ENCODE measurements at places on chromosomes 7 and 10. TPM values are rescaled to one million over a fixed set of nuclear protein-coding genes. Genes with fewer than 3 reads are reported as not detected.

DNA sequence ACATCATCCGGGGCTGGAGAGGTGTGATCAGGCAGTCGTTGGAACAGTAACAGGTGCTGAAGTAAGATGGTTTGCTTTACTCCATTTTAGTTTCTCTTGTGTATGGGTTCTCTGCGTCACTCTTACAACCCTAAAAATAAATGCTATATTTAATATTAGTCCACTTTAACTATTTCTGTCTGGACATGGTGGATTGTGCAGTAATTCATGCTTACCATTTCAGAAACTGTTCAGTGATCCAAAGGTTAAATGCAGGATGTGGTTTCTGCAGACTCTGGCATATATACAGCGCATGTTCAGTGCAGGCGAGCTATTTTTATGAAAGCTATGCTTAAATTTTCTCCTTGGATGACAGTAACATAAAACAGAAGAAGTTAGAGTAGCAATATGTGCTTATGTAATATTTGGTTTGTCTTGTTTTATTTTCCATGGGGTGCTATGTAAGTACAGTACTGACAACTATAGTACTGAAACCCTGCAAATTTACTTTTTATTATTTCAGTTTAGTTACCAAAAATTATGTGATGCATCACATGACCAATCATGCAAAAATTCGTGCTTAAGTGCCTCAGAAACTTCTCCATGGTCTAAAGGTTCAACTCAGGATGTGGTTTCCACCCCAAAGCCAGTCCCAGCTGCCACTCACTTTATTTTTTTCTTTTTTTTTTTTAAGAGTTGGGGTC is 46.6 kb upstream of the GRID1 start:
- DNase-seq, result no peak

DNA sequence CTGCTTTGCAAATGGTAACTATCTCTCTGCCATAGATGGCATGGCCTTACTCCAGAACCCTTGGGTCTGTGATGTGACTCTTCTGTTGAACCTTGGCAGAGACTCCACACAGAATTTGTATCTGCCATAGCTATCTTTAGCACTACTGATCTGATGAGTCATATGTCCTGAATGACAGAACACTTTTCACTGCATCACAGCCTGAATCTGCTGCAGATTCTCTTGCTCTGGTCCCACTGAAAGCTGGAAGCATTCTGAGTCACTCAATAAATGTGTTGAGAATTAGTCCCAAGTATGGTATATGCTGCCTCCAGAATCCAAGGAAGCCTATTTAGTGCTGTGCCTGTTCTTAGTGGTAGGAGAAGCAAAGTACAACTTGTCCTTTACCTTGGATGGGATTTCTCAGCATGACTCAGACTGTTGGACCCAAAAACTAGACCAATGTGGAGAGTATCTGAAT is 39.5 kb upstream of the ANKRD1 start:
- no peak for DNase-seq

GRCh38 chr10:14535457-14536130 is 204.9 kb upstream of the FRMD4A start:
- DNase-seq, result no peak

DNA sequence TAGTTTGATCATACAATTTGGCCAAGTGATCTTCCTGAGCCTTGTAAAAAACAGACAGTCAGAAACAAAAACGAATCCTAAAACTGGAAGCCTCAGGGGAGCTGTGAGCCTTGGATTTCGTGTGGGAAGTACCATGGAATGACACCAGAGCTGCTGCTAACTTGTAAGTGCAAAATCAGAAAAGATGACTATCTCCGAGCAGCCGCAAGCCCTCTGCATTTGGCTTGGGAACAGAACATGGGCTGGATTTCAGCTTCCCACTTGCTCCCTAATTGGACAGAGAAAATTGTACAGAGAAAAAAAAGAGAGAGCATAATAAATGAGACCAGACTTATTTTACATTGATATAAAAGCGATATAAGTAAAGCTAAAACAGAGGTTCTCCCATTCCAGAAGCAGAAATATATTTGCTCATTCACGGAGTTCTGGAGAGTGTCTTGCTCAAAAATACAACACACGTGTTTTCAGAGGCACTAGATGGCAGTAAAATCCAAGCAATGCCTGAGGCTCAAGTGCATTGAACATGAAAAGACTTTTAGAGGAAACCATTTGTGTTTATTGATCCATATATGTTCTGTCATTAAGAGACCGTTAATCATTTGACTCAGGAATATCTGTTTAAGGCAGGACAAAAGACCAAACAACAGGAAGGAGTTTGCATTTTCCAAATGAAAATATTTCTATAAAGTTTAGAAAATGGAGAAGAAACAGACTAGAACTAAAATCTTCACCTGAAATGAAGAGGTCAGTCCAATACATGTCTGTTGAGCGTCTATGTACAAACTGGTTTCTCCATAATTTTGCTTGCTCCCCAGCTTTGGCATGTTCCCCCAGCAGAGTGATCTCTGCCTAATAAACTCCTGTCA is 78.3 kb upstream of the SLC26A5 start:
- peak; percentile 80 for DNase-seq

DNA sequence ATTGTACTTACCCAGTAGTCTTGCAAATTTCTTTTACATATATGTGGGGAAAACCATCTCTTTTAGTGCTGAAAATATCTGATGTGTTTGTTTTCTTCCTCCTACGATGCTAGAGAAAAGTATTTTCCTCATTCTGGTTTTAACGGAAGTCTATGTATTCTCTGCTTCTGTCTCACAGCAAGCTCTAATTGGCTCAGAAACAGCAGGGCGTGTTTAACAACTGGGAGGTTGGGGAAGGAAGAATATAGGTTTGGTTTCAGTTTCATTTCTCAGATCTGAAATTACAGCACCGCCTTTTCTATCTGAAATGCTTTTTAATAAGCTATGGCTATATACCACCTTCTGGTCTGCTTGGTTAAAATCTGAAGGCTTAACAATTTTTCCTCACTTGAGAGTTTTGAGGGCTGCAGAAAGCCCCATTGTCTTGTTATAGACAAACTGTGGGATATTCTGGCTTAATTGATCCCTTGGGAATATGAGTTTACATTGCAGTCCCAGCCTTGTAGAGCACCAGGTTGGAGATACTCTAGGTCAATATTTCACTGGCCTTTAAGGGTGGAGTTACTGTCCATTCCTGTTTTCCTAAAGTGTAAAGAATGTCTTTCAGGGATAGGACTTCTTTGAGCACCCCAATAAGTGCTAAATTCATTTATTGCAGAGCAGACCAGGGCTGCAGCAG is at the start of gene SAMD9:
TSS of gene SAMD9 (minus strand) at position 128 of the 679 bp plus-strand sequence. CDS start 11,882 bp downstream, outside the sequence.
- peak; percentile 34 for DNase-seq

GRCh38 chr10:98664329-98665042 is 217.8 kb upstream of the HPS1 start:
- DNase-seq, result no peak

DNA sequence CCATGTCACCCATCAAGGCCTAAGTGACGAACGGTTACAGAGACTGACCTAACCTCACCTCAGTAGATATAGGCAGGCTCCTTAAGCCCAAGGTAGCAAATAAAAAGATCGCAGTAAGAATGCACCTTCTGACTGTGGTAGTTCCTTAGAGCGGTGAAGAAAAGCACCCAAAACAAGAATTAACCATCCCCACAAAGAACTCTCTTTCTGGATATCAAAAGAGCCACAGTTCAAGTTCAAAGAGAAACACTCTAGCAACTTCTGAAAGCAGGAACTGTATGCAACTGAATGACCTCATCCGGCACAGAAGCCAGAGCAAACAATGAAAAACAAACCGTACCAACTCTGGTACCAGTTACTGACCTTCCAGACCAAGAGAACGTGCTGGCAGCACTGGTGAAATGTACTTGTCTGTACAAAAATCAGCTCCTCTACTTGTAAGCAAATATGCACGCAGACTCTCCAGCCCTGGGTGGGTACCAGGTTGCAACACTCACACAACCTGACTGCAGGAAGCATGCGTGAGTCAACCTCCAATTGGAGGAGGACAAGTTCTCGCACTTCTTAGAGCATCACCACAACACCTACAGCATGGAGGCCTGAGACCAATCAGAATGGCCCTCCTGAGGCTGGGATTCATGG is 202.7 kb downstream of the FAM107B start:
- no peak for DNase-seq

DNA sequence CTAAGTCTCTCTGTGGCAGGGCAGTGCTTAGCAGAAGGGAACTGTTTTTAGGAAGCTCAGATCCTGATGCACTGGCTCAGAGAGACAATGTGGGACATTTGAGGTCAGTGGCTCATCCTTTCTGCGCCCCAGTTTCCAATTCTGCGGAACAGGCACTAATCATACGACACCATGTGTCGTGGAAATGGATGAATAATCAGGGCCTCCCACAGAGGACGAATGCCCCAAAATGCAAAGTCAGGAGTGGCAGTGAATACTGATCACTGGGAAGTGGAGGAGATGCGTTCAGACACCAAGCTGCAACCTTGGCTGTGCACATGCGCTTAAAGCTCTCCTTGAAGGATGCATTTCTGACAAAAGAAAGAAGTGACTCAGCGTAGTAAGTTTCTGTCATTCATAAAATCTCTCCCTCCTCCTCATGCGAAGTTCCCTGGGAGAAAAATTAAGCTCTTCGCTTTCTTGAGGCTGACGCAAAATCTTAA is 21.9 kb upstream of the ECHDC3 start:
- no peak for DNase-seq

- no peak for DNase-seq
Observed at GRCh38 chr10:124419635-124420034, 912 bp upstream of the OAT start.

GRCh38 chr7:64787295-64787694 is 6.9 kb upstream of the ZNF138 start:
- DNase-seq, result no peak

DNA sequence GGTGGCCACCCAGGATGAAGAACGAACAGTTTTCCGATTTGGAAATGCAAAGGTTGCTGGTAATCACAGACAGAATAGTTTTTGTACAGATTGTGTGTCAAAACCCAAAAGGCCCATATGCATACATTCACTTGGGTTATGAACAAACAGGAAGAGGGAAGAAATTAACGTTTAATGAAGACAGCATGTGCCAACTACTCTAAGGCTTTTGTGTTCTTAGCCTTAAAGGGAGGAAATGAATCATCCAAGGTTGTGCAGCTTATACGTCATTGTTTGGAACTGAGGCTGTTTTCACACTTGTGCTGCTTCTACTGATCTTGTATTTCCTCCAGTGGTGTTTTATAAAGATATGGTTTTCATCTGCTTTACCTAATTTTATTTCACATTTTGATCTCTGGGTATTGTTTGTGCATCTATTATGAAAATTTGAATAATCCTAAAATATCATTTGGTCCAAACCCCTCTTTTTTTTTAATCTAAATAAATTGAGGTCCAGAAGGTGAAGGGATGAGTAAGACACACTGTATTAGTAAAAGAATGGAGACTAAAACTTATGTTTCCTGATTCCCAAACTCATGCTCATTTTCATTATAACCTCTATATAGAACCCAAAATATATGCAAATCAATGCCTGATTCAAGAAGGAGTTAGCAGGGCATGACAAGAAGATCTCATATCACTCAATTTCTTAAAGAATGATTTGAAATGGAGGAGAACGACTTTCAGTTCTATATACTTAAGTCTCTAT is 373.1 kb downstream of the THSD7A start:
- no peak for DNase-seq

DNA sequence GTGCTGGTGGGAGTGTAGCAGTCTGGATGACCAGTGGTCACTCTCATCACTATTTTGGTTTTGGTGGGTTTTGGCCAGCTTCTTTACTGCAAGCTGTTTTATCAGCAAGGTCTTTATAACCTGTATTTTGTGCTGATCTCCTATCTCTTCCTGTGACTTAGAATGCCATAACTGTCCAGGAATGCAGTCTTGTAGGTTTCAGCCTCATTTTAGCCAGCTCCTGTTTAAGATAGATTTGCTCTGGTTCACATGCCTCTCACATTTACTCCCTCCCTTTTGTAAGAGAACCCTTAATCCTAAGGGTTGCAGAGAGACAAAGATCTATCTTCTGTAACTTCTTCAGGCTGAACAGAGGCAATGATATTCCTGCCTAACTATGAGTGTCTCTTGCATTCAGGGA is 51.2 kb upstream of the INHBA start:
- DNase-seq, result no peak

DNA sequence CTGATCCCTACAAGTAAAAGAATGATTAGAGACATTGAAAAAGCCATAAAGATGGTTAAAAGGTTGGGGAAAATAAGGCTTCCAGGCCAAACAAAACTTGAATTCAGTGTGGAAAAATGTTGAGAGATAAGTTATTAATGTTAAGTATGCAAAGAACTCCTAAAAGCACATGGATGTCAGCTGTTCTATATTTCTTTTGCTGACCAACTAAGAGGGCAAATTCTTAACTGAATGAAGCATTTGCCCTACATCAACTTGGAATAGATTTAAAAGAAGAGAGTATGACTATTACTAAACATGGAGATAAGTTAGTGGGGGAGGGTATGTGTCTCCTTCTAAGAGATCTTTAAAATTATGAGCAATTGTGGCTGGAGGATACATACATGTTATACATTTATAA is 124.8 kb downstream of the KIAA1217 start:
- no peak for DNase-seq

DNA sequence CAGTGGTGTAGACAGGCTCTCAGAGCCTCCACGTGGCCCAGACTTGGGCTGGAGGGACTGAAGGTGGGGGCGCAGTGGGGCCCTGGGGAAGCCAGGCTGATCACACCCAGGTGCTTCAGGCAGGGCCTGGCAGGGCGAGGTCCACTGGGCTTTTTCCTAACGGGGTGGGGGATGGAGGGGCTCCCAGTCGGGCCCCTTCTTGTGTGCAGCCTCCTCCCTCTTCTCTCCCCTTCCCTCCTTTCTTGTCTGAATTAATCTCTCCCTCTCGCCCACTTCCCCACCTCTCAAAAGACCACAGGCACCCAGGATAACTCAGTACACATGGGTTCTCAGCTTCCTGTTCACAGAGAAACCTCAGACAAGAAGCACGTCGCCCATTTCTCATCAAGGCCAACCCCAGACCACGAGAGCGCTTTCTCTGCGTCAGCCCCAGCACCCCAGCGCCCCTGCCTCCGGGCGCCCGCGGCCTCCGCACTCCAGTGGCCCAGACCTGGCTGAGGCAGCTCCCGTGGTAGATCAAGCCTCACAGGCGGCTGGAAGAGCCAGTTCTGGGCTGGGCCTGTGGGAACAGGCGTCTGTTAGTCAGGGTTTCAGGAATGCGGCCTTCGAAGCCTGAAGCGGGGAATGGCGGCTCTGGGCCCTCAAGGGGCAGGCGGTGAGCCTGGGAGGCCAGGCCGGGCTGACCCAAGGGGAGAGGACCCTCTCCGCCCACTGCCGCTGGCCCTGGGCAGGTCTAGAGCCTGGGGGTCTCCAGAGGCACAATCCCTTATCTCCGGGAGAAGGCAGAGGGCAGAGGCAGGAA is 50.6 kb downstream of the PWWP2B start:
- DNase-seq, result no peak

DNA sequence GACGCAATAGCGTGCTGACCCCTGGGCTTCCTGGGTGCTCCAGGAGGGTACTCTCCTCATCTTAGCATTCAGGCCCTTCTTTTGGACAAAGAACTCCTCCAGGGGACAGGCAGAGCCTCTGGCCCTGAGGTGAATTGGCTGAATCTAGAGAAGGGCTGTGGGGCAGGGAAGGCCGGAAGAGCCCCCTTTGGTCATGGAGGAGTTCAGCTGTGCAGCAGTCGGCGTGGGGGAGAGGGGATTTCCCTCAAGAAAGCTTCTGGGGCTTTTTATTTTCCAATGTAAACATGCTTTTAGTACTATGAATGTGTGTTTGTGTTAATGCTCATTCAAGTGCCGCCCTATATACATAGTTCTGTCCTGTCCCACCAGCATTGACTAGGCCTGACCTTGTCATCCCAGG is 38.8 kb downstream of the FIGNL1 start:
- no peak for DNase-seq

LIPM gene
- polyA plus RNA-seq, result not detected

OR2A12 gene
- polyA plus RNA-seq, result not detected

GCC1 gene
- polyA plus RNA-seq, result 9.7 TPM

POP7 gene
- polyA plus RNA-seq, result 63.0 TPM

CNPY1 gene
- 0.97 TPM for polyA plus RNA-seq

Measured in brain (organoid and tissue), 16 donors.